ENCODE measurements at places on chromosomes 1 and 21.

DNA sequence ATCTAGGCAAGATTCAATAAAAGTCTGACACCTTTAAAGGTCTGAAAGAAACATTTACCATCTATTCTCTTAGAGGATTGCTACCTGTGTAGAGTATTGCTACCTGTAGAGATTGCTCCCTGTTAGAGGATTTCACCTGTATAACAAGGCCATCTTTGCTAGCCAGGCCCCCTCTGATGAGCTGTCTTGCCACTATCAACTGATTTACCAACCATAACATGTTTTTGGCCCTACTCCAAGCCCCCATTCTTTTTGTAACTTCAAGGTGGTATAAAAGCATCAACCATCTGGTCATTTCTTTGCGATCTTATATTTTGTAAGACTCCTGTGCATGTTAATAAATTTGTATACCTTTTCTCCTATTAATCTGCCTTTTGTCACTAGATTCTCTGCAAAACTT, 424.7 kb upstream of the CAMK1G start:
- no peak for DNase-seq

- no peak for DNase-seq
Measured at GRCh38 chr1:235746245-235746644, 96.7 kb upstream of the GNG4 start.

DNA sequence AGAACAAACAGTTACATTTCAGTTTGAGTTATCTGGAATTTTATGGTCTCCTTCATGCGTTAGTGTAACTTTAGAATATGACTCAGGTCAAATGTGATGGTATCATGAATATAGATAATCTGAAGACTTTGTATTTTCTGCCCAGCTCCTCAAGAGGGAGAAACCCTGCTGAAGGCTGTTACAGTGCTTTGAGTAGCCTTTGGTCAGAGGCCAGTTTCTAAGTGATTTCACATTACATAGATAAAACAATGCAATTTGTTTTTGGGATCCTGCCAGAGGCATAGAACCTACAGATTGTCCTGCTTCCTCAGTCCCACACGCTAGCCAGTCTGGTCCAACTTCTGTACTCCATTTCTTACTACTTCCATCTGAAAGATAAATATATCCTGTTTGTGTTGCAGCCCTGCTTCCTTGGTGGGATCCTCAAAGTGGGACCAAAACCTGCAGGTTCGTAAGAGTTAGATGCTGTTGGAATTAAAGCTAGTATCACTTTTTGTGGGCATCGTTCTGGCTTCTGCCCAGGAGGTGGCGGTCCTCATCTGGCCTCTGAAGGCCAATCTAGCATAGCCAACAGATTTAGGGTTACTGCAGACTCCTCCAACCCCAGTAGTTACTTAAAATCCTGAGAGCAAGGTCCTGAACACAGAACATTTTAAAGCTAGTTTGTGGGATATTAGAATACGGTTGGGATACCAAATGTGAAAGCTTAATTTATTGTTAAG, 645.8 kb upstream of the USP24 start:
- DNase-seq = no peak

GRCh38 chr1:94408104-94408830, 9.9 kb upstream of the ABCD3 start:
- no peak for DNase-seq

- no peak for DNase-seq
Measured at GRCh38 chr1:106457368-106457767, 599.1 kb upstream of the PRMT6 start.

DNA sequence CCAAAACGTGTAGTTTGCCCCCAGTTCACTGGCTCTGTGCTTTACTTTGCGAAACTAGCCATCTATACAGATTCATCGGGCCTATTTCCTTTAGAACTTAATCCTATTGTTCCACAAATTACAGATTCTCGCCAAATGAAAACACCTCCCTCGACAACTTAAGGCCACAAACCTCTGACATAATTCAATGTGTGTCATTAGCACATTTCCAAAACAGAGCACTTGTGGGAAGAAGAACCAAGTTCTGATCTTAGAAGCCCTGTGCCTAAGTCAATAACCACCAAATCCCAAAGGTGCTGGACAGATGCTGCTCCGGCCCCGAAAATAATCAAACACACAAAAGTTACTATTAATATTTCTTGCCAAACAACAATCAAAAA, 93.9 kb downstream of the SLC45A1 start:
- DNase-seq = no peak

GRCh38 chr1:38559446-38560165, 300.0 kb downstream of the RRAGC start:
- peak; percentile 81 for DNase-seq

DNA sequence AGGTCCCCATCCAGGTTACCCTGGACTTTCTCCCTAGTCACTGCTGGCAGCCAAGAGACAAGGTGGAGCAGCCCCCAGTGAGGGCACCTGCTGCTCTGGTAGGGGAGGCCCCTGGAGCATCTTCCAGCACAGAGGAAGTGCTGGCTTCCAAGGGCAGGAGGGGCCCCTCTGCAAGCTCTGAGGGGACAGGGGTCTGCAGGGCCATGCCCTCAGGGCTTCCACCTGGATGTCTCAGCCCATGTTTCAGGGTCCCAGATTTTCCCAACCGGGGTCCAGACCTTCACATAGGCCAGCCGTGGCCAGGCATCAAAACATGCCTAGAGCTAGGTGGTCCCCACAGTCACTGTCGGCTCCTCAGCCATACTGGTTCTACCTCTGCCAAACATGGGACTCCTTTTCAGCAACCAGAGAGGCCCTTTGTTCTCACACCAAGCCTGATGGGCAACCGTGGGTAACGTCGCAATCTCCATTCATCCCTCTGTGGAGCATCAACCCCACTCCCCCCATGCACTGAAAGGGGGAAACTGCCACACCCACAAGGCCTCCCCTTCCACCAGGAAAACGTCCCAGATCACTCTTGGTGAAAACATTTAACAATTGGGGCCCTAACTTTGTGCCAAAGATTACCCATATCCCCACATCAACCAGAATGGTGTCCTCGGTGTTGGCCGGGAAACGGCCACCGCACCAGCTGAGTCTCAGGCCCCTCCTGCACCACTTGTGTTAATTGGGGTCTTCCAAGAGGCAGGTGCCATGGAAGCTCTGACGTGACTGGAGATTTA, 1.9 kb upstream of the COL6A2 start:
- DNase-seq = no peak

GRCh38 chr21:46080171-46081021, 17.5 kb upstream of the COL6A2 start:
- DNase-seq = no peak

DNA sequence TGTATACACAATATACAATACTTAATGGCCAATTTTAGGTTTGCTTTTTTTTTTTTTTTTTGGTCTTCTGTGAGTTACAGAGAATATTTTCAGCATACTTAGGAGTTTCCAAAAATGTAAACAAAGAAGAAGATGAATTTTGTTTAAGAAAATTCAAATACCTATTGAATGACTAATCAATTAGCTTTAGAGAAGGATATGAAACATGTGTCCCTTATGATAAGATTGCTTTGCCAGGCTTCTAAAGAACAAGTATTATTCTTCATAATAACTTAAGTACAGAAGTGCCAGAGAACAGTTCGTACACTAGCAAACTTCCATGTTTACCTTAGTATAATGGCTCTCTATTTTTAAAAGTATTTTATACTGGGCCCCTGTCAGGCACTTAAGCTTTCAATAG, 1191.0 kb upstream of the NCAM2 start:
- DNase-seq = no peak

- DNase-seq = no peak
Measured at GRCh38 chr21:27017246-27017645, 50.4 kb upstream of the ADAMTS5 start.

DNA sequence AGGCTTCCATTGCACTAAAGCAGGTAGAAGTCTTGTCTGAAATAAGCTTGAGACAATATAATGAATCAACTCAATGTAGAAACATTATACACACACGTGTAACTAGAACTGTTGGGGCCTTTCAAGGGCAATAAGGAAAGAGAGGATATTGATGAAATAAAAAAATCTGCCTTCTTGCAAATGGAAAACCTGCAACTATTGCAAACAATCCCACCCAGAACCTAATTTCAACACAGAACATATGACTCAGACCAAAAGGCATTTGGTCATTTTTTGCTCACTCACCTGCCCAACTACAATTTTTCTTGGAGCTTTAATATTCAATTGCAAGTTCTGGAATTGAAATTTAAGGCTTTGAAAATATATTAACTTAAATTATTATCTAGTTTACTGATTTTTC, 900.1 kb downstream of the TTLL7 start:
- DNase-seq = no peak

DNA sequence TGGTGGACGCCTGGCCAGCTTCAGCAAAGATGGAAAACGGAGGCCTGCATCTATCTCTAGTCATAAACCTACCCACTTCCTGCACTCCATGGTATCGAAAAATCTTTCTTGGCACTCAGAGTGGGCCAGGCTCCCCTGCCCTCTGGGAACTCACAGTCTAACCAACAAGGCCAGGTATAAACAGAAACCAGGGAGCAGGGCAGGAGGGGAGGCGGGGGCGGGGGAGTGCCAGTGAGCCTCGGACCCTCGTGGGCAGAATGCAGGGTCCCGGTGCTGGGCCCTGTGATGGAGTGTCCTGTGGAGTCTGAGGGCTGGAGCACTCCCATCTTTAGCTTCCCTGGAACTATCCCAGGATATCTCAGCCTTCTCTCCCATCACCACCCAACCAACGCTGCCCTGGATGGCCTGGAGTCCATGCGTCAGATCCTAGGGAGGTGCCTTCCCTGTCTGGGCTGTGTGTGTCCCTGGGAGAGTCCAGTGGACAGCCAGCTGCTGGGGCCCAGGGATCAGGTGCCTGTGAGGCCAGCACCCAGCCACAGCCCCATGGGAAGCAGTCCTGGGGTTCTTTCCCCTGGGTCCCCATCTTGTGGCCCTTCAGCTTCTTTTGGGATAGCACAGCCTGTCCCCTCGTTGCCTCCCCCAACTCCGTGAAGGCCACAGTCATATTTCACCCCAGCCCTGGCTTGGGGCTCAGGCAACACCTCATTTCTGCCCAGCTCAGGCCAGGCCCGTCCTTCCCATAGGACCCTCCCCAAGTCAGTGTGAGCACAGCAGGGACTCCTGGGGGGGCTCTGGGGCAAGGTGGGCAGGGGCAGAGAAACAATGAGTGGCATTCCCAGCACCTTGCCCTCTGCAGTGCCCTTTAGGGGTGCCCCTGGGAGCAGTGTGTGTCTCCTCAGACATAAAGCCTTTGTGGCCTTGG, 1.1 kb upstream of the EPS8L3 start:
- no peak for DNase-seq

- DNase-seq = no peak
Measured at GRCh38 chr1:64073705-64074104, 129.7 kb upstream of the UBE2U start.

DNA sequence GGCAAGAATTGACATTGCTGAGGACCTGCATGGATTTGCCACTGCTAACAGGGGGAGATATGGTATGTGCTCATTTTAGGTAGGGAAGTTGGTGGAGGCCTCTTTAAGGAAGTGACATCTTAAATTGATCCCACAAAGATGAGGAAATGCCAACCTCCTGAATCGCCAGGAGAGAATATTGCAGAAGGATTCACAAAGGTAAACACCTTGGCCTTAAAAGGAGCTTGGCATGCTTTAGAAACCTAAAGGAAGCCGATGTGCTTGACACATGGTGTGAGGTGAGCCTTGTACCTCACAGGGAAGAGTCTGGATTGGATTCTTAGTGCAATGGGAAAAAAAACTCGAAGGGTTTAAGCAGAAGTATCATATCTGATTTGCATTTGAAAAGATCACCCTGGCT, 470.5 kb upstream of the DAB1 start:
- no peak for DNase-seq

DNA sequence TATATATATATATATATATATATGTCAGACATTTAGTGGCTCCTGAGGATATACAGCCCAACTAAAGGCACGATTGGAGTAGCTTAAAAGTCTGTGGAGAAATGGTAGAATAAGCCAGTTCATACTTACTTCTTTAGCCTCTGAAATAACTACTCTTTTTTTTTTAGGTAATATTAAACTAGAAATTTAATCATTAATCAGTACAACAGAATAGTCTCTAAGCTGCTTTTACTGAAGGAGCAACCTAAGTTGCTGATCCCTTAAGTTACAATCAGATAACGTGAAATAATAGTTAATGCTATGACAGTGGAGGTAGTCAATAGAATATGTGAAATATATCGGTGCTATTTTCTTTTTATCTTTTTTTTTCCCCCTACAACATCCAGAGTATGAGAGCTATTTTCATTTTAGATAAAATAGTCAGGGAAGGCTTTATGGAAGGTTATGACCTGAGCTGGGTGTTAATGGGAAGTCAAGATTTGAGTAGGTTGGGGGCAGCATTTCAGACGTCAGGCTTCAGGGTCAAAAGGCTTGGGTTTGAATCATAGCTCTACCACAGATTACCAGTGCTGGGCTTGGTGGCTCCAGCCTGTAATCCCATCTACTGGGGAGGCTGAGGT, 15.6 kb downstream of the ZMPSTE24 start:
- no peak for DNase-seq

DNA sequence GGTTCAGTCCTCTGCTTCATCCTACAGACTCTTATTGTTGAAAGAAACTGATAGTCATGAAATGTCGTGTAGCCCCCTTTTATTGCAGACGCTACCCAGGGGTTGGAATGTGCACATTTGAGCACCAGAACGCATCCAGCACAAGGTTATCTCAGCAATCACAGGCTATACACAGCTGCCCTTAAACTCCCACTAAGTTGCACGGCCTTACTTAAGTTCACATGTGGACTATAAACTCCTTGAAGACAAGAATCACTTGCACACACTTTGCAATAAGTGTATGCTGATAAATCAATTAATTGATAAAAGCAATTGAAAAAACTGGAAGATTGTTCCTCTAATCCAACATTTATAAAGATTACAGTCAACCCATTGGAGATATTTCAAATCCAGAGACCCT, 18.9 kb downstream of the SLC30A10 start:
- DNase-seq = no peak

GRCh38 chr1:239918634-239919033, 173.0 kb upstream of the FMN2 start:
- no peak for DNase-seq

DNA sequence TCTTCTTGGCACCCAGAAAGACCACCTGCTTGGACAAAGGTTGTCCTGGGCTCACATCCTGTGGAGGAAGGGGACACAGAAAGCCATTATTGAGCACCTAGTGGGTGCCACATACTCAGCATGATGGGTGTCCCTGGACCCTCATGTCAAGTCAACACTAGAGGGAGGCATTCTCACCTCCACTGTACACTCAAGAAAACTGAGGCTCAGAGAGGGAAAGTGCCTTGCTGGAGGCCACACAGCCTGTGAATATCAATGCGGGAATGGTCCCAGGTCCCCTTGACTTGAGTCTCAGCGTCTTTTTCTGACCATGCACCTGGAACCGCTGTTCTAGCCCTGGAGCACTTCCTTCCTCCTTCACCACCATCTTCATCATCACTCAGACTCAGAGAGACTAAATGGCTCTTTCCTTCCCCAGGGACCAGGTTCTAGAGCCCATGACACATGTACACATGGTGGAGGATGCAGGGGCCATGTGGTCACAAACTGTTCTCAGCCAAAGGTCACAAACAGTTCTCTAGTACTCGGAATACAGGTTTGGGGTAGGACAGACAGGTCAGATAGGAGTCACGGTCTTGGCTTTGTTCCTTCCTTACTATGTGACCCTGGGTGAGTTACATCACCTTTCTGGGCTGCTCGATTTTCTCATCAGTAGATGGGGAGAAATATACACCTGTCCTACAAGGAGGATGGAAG, 89.2 kb upstream of the WNT4 start:
- DNase-seq = no peak

- no peak for DNase-seq
Measured at GRCh38 chr1:32494196-32494595, 29.3 kb downstream of the ZBTB8B start.

Data from stimulated activated CD4-positive, alpha-beta T cell treated with anti-CD3 and anti-CD28 coated beads, Interleukin-2, amount 100 ng/mL, for 24 hours (primary cell).